ENCODE measurements at places on chromosomes 7 and 10.

DNA sequence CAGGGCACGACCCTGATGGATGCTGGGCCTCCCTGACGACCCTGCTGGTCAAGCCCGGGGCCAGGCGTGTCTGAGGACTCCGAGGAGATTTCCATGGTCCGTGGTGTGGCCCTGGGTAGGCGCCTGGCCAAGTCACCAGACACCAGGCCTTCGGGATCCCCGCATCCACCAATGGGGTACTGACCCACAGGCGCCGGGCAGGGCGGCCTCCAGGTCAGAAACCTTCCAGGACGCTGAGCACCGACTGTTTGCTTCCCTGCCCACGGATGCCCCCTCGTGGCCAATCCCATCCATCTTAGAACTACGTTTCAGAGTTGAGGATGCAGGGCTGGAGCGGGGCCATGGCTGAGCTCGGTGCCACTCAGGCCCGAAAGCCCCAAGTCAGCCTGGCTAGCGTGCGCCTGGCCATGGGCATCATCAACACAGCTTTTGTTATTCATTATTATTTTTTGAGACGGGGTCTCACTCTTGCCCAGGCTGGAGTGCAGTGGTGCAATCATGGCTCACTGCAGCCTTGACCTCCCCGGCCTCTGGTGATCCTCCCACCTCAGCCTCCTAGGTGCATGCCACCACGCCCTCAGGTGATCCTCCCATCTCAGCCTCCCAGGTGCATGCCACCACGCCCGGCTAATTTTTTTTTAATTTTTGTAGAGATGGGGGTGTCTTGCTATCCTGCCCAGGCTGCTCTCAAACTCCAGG lies 7.1 kb upstream of the AMZ1 start:
- DNase-seq: peak; percentile 58

- DNase-seq: no peak
These were observed 35.4 kb downstream of the RGS10 start for GRCh38 chr10:119507115-119507514.

DNA sequence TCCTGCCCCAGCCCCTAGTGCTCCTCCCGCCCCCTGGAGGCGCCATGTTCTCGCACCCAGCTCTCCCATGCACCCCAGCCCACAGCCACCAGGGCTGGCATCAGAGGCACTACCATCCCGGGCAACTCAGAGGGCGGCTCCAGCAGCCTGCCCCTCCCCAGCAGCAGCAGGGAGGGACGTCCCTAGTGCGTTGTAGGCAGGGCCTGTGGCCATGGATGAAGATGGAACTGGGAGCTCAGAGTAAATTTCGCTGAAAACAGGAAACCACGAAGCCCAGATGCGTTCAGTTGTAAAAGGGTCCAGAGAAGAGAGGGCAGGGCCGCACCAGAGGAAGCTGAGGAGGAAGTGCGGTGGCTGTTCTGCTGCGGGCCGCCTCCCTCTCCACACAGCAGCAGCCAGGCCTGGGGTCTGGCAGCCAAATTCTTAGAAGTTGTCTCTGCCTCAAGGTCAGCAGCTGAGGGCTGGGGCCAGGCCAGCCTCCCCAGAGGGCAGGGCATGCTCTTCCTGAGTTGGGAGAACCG lies 24.6 kb downstream of the VSIR start:
- no peak for DNase-seq

DNA sequence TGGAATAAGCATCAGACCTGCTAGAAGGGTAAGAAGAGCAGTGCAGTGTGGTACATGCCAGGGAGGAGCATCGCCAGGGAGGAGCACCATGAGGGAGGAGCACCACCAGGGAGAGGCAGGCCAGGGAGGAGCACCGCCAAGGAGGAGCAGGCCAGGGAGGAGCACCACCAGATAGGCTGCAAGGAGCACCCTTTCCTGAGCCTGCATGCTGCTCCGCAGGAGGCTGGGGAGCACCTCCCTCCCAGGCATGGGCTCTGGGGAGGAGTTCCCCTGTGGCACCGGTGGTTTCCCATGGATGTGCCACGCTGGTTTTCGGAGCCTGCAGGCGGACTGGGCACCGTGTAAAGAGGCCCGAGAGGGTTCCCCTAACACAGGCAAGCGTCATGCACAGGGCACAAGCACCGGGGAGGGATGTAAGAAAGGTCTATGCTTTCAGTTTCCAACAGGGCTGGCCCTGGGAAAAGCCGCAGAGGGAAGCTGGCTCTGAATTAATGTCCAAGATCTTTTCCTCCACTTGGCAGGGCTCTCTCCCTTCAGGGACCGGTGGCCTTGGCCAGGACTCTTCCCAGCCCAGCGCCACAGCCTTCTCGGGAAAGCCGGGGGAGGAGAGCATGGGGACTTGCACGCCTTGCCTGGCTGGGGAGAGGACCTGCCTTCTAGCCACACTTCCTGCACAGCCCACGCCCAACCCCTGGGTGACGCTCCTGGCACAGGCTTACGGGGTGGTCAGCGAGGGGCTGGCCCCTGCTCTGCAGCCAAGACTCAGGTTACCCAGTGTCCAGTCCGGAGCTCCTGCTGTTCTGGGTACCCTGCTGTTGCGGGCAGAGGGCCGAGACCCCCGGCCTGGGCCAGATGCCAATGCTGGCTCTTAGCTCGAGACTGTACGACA lies 11.5 kb upstream of the GPER1 start:
- no peak for DNase-seq

- peak; percentile 77 for DNase-seq
These were observed 25.3 kb downstream of the EPHB4 start for GRCh38 chr7:100801833-100802568.

- DNase-seq: no peak
These were observed 4.8 kb downstream of the FAM241B start for GRCh38 chr10:69634759-69635425.

GRCh38 chr7:158534598-158534997 lies 53.0 kb downstream of the PTPRN2 start:
- no peak for DNase-seq

DNA sequence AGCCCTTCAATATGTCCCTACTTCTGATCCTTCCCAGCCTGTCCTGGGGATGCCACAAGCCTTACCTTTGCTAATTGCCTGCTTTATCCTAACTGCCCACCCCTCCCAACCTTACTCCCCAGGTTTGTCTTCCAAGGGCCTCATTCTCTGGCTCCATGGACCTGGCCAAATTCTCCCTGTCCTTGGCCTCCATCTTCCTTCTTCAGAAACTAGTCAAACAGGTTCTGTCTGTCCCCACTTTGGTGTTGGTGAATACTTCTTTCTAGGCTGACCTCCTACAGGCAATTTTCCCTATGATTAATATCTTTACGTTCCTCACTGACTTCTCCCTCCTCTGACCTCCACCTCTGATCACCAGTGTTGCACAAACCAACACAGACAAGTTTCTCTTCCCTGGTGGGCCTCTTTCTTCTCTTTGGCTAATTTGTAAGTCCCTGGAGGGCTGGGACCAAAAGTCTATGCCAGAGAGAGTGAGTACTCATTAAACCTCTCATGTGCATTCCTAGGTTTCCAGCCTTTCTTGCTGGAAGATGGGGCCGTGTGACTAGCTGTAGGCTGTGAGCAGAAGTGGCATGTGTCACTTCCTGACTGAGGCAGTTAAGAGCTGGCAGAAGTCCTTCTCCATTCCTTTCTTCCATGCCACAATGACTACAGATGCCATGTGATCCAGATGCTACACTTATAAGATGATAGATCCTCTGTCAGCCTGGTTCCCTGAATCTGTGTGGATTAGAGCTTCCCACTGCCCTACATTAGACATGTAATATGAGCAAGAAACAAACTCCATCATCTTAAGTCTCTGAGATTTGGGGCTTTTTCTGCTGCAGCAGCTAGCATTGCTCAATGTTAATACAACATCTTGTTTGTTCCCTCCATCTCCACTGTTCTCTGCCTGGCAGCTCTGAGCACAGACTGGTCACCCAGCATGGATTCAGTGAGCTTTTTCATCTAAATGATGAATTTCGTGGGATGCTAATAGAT lies 382.7 kb downstream of the RPS24 start:
- peak; percentile 80 for DNase-seq

- DNase-seq: no peak
These were observed 520.7 kb downstream of the KCNMA1 start for GRCh38 chr10:77116904-77117303.

DNA sequence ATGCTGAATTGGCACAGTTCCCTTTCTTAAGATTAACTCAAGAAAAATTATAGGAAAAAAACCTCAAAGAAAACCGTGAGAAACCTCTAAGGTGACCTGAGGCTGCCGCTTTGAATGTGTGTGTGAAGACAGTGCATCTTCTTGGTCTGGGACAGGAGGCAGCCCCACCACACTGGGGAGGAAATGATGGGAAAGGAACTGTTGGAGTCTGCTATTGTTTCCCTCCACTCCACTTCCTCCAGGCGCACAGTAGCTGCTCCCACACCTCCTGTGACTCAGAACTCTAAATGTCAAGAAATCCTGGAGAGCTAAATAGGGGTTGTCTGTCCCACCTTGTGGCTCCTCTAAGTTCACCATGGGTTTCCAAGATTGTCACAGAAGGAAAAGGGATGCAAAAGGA lies 179.4 kb downstream of the PDE1C start:
- DNase-seq: no peak

DNA sequence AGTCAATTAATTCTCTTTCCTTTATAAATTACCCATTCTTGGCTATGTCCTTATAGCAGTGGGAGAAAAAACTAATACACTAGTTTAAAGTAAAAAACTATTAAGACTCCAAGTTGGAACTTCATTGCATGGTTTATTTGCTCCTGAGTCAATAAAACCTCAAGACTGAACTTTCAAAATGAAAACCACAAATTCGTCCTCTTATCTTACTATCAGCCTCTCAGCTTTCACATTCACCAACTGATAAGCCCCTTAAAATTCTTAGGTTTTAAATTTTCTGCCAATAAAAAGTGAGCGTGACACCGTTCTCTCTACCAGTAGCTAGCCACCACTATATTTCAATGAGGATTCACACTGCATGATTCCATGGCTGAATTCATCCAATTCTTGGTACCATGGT lies 346.4 kb upstream of the NPSR1 start:
- no peak for DNase-seq

DNA sequence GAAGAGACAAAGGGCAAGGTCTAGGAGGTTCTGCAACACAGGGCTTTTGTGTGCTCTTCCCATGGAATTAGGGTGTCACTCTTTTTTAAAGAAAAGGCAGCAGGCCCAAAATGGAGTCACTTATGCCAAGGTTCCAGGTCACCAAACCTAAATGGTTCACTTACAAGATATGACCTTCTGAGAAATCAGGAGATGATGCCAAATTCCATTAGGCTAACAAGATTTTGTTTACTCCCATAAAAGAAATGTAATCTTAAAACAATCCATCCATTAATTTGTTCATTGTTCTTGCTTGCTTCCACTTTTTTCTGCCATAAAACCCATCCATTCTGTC lies 158.1 kb downstream of the SNX13 start:
- DNase-seq: no peak

DNA sequence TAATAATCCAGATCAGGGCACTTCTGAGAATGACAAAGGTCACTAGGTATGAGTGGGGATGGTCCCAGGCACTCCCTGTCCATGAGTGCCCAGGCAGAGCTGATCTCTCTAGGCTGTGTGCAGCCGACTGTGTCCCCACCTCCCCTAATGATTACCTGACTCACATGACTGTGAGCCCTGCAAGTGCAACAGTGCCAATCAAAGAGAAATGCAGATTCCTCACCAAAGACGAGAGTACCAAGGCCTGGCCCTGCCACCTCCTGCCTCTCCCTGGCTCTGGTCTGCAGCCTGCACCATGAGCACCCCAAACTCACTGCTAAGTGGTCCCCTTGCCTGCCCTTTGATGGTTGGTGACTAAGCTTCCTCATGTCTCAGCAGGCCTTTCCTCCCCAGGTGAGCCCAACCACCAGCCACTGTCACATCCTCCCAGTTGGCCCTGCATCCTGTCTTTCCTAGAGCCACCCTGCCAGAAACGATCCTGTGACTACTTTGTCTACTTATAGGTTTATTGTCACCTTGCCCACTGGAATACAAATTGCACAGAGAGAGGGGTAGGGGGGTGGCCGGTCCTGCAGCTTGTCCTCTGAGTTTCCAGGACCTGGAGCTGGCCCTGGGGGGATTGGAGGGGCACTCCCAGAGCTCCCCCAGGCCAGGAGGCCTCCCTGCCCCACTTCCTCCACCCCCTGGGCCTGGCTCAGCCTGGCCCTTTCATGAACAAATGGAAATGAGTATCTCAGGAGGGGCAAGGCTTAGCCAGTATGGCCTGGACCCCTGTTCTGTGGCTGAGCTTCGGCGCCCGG lies 22.4 kb upstream of the GDF10 start:
- DNase-seq: no peak

- no peak for DNase-seq
These were observed 76.0 kb upstream of the DNAAF5 start for GRCh38 chr7:650339-651031.

GRCh38 chr10:116253716-116254115 lies 19.3 kb downstream of the GFRA1 start:
- no peak for DNase-seq

DNA sequence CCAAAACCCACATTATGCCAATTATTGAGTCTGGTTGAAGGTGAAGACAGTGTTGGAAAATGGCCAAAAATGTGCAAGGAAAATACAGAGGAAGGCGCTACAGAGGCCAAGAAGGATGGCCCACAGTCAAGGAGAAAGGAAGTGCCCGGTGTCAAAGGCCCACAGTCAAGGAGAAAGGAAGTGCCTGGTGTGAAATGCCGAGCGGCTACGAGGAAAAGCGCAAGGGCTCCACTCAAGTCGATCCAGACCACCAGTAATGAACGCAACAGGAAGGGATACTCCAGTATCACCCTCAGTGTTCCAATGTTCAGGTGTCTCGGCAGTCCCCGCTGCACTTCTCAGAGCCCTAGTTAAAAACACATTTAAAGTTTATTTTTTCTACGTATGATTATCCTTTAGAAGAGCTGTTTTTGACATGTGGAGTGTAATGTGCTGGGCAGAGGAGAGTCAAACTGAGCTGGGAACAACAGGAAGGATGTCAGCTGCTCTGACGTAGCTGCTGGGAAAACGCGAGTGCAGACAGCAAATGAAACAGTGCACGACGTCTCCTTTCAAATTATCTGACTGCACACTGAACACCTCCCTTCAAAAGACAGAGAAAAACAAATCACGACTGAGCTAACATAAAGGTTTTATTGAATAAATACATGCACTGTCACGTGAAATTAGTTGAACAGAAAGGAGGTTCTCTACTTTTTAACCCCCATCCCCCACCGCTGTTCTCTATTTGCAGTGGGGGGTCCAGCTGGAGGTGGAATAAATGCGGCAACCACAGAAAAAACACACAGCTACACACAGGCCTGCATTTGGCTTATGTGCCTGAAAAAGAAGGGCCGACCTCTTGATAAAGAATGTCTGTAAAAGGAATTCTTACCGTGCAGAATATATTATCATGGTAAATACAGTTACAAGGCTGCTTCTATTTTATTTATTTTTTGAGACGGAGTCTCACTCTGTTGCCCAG lies 26.1 kb upstream of the NCAPG2 start:
- DNase-seq: no peak
